Trophoblast cell (in vitro differentiated cells and primary cell): ENCODE measurements at places on chromosomes 5 and 9.

- no peak for DNase-seq
Measured at GRCh38 chr5:2201421-2201820, 318.7 kb upstream of the IRX4 start.

GRCh38 chr9:114709636-114710035 lies 27.6 kb upstream of the TEX48 start:
- no peak for DNase-seq

- no peak for DNase-seq
Measured at GRCh38 chr5:170630711-170631141, 126.9 kb downstream of the KCNIP1 start.

DNA sequence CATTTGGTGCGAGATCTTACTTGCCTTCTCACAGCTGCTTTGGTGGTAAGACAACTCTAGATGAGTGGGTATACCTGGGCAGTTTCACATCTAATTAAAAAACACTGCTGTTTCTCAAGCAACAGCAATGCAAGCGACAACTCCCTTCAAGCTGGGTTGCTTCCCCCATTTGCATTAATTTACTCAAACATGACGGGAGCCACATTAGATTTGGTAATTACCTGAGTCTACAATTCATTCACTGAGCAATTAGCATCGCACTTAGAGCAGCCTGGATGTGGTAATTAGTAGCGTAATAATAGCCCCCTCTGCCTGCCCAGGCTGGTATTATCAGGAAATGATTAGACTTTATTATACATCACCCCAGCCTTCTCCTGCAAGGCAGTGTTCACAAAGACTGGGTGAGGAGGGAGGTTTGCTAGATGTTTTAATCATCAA lies 73.4 kb downstream of the FBXO38 start:
- DNase-seq, result no peak

GRCh38 chr5:38576442-38576841 lies 20.0 kb upstream of the LIFR start:
- DNase-seq, result peak; percentile 43

GRCh38 chr5:142777099-142777498 lies 6.9 kb downstream of the ARHGAP26 start:
- DNase-seq, result no peak

DNA sequence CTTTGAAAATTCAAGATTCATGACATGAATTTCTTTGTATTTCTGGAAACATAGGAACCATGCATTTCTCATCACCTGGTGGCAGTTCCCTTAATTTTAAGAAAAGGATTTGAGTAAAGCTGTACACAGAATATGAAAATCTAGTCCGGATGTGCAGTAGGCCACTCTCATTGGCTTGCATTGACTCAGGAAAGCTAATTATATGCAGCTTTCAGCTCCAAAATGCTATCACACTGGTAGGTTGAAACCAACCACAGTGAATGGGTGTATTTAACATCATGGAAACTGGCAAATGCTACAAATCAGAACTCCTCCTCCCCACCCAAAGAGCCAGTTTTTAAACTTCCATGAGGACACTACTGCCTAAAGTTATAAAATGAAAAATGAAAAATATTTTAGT lies 161.6 kb upstream of the FBXL17 start:
- no peak for DNase-seq

DNA sequence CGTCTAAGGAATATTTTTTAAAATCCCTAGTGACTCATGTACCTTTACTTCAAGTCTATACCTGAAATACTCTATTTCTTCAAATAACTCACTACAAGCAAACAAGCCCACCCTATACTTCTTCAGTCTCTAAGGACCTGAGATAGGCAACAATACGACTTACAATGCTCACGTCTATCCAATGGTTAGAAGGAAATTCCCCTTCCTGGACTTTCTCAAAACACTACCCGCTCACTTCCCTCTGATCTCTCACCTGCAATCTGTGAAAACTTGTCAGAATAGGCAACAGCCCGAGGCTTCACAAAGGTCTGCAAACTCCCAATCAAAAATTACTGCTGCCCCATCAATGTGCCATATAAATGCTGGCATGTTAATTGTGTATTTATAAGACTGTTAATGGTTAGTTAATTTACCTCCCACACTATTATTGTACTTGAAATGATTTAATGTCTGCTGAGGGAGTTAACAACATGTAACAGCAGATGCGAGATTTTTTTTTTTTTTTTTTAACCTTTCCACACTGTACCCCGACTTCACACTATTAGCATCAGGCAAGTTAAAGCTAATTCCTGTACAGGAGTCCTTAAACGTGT lies 27.3 kb downstream of the MAPKAP1 start:
- DNase-seq, result no peak

- no peak for DNase-seq
Measured at GRCh38 chr5:51622161-51622790, 239.0 kb downstream of the ISL1 start.

DNA sequence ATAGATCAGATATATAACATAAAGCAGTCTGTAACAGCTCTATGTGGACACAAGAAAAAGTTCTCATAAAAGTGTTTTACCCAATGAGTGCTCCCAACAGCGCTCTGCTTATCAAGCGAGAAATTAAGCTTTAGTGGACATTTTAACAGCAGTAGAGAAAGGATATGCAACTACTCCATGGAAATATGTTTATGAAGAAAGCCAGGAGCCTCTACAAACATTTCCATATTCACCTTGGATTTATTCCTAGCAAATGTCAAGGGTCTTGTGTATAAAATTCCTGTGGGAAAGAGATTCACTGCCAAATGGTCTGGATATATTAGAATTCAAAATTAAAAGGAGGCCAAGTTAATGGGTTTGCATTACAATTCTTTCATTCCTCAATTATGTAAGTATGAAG lies 66.5 kb downstream of the DTWD2 start:
- no peak for DNase-seq

DNA sequence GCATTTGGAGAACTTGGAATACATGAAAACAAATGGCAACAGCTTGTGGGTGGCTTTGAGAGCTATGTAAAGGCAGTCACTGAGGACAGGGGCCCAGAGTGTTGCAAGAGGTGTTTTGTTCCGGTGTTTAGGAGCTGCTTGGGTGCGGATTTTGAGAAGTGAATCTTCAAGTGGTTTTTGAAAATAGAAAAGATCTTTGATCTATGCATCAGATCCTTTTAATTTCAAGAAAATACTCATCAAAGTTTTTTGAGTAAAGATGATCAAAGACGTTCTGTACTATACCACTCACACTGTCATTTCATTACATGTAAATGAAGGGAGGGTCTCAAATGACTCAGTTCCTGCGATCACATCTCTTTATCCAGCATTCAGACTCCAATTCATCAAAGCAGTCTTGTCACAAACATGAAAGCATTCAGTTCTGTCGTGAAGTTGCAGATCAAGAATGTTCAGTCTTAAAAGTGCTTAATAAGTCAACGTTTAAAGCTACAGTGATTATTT lies 112.5 kb downstream of the WDR41 start:
- no peak for DNase-seq

DNA sequence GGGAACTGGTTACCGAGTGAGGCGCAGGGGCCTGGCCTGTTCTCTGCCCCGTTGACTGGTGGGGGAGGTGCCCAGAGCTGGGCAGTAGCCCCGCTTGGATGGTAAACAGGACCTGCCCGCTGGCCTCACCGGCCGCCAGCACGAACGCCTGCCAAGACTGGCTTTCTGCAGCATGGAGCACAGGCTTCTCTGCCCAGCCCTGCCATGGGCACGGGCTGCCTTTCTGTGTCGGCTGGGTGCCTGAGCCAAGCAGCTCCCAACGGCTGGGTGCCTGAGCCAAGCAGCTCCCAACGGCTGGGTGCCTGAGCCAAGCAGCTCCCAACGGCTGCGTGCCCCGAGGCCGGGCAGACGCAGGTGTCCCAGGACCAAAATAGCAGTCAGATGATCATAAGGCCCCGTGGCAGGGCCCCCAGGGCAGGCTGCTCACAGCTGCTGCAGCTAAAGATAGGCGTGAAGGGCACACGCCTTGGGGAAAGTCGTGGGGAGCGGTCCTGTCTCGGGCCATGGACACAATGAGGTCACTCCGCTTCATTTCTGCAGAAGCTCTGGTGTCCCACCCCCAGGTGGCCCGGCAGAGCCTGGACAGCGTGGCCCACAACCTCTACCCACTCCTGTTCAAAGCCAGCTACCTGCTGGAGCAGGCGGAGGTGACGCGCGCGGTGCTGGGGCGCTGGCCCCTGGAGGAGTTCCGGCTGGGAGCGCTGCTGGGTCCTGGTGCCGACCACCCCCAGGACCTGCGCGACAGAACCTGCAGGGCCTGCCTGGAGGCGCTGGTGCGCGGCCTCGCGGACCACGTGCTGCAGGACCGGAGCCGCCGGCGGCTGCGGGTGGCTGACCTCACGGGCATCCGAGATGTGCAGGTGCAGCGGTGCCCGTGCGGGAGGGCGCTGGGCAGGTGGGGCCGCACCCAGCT lies at the start of gene LRRC14B:
Gene LRRC14B (plus strand): TSS at position 460 of the 913 bp plus-strand sequence. CDS start 44 bp downstream, at position 504.
- DNase-seq, result peak; percentile 84

- DNase-seq, result no peak
Measured at GRCh38 chr9:34519321-34520020, 3.3 kb downstream of the ENHO start.

- no peak for DNase-seq
Measured at GRCh38 chr5:69492923-69493395, 369 bp downstream of the OCLN start.

DNA sequence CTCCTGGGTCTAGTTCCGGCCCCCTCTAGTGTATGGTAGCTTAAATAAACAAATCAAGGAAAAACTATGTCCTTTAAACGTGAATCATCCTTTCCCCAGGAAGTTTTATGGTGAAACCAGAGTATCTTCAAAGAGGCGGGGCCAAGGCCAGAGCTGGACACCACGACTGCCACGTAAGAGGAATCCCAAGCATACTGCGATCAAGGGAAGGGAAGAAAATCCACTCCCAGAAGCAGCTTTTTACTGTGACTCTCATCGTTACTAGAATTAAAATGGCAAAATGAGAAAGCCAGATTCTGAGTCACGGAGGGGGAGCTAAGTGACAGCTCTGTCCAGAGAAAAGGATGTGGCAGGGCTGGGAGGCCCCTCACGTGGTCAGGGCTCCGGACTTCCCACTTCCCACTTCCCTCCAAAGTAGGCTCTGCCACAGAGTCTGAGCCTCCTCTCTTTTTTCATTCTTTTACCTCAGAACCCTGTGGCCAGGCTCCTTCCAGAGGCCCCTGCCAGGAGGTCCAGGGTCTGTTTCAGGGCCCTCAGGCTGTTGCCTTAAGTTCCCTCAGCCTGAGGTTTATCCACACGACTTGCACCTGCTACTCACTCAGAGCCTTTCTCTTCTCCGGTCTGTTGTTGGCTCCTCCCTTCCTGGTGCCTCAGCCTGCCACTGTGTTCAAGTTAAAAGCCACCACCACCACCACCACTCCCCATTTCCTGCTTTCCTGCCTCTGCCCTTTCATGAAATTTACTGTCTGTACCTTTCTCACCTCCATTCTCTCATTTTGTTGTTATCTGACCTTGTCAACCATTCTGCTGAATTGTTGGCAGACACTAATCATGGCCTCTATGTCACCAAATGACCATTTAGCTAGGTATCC lies 1.4 kb upstream of the GLRX start:
- DNase-seq, result peak; percentile 93

DNA sequence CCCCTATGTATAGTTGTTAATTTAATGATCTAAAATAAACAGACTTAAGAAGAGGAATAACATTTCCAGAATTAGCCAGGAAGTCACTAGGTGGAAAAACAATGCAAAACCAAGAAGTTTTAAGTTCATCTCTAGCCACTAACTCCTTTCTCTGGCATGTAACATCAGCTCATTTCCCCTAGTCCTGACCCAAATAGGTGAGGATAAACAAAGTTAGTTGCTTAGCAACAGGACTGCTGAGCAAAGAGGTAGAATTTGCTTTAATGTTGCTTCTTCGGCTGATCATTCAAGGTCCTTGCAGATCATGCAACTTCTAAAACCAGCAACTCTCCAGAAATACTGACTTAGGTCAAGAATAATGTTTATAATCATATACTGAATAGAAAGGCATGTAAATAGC lies 675.8 kb downstream of the CETN3 start:
- DNase-seq, result peak; percentile 19

DNA sequence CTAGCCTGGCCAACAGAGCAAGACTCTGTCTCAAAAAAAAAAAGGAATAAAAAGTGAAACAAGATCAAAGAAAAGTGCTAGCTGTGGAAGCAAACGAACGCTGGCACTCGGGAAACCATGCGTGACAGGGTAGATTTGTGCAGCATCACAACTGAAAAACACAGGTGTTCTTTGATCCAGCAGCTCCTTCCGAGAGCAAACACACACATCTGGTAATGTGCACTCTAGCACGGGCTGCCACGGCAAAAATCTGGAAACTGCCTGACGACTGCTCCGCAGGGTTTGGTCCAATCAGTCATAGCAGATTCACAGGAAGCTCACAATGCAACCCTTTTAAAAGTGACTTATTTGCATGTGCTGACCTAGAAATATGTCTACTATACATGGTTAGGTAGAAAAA lies 80.0 kb downstream of the SYK start:
- DNase-seq, result no peak

GRCh38 chr5:75551471-75551870 lies 39.8 kb downstream of the POLK start:
- DNase-seq, result no peak

GRCh38 chr5:57231607-57232006 lies 57.7 kb downstream of the GPBP1 start:
- no peak for DNase-seq

GRCh38 chr5:177334781-177335700 lies 16.4 kb downstream of the LMAN2 start:
- DNase-seq, result no peak

GRCh38 chr5:173010021-173010420 lies 26.4 kb downstream of the ATP6V0E1 start:
- no peak for DNase-seq

GRCh38 chr9:73009649-73010288 lies 56.9 kb upstream of the ALDH1A1 start:
- no peak for DNase-seq

GRCh38 chr9:113748135-113748534 lies 128.0 kb upstream of the ZNF618 start:
- DNase-seq, result no peak

GRCh38 chr5:141508798-141509611 lies 20.1 kb downstream of the PCDHGC5 start:
- DNase-seq, result peak; percentile 65

DNA sequence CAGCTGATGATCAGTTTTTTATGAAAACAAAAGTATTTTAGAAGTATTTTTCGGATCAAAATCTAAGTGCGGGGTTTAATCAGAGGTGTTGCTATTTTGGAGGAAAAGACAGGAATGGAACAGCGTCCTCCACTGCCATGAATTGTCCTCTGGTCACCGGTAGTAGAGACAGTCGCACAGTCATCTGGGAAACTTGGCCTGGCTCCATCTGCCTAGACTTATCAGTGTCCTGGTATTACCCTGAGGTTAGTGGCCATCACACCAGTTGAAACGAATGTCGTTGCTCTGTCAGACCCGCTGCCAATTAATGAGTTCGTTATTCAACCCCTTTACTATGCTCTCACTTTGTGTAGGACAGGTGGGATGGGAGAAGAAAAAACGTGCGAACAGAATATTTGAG lies 8.2 kb downstream of the TLX3 start:
- no peak for DNase-seq
